ENCODE measurements at places on chromosomes 7 and 10. TPM values are rescaled to one million over a fixed set of nuclear protein-coding genes. Genes with fewer than 3 reads are reported as not detected.

GRCh38 chr10:124864421-124865193 is 63.0 kb downstream of the ABRAXAS2 start:
- DNase-seq: peak; percentile 25
- H3K27ac ChIP-seq: no peak overlapping the region
- H3K27me3 ChIP-seq: no peaks in the 10 kb centered on the region
- peaks cover 6% of the 10 kb centered on the region for H3K4me1 ChIP-seq

- no peak overlapping the region for H3K4me3 ChIP-seq
- DNase-seq: no peak
- no peak overlapping the region for H3K27ac ChIP-seq
- no peaks in the 10 kb centered on the region for H3K36me3 ChIP-seq
- peaks cover 29% of the 10 kb centered on the region for H3K4me1 ChIP-seq
Measured at GRCh38 chr10:79098596-79099015, 29.8 kb downstream of the ZMIZ1 start.

GRCh38 chr7:82044497-82045080 is 274.7 kb upstream of the HGF start:
- no peaks in the 10 kb centered on the region for H3K27me3 ChIP-seq
- H3K4me1 ChIP-seq: no peaks in the 10 kb centered on the region
- peak; percentile 74 for DNase-seq
- no peaks in the 10 kb centered on the region for H3K36me3 ChIP-seq
- no peak overlapping the region for H3K4me3 ChIP-seq

- H3K27ac ChIP-seq: no peak overlapping the region
- peaks cover 18% of the 10 kb centered on the region for H3K27me3 ChIP-seq
- no peaks in the 10 kb centered on the region for H3K36me3 ChIP-seq
- H3K4me3 ChIP-seq: no peak overlapping the region
Measured at GRCh38 chr10:97898429-97898828, 48.8 kb downstream of the GOLGA7B start.

DNA sequence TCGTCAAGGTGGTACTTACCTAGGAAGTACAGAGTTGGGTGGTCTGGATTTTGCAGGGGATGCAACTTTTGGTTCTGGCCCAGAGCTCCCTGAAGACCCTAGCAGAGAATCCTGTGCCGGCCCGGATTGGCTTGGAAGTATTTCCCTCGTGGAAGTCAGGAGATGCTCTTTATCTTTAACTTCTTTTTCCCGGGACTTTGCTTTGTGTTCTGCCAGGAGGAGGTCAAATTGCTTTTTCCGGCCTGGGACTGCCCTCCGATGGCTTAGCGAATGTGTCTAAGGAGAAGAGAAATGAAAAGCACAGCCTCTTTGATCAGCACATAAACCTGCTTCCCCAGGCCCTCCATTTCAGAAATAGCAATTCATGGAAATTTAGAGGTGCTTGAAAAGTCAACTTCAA is 57.0 kb upstream of the EFCAB10 start:
- H3K4me3 ChIP-seq: no peak overlapping the region
- no peak for DNase-seq
- H3K27ac ChIP-seq: no peak overlapping the region
- no peaks in the 10 kb centered on the region for H3K27me3 ChIP-seq
- H3K36me3 ChIP-seq: no peaks in the 10 kb centered on the region

- peaks cover 59% of the 10 kb centered on the region for H3K4me1 ChIP-seq
- DNase-seq: no peak
- H3K4me3 ChIP-seq: no peak overlapping the region
- H3K27me3 ChIP-seq: no peaks in the 10 kb centered on the region
- peaks cover 17% of the 10 kb centered on the region for H3K36me3 ChIP-seq
- H3K27ac ChIP-seq: peak overlapping the region; percentile 14
Measured at GRCh38 chr7:116801092-116801710, 61.2 kb upstream of the CAPZA2 start.

GRCh38 chr10:46523119-46523961 is 33.1 kb downstream of the GPRIN2 start:
- peak overlapping the region; percentile 82 for H3K27ac ChIP-seq
- H3K36me3 ChIP-seq: no peaks in the 10 kb centered on the region
- H3K27me3 ChIP-seq: no peaks in the 10 kb centered on the region

DNA sequence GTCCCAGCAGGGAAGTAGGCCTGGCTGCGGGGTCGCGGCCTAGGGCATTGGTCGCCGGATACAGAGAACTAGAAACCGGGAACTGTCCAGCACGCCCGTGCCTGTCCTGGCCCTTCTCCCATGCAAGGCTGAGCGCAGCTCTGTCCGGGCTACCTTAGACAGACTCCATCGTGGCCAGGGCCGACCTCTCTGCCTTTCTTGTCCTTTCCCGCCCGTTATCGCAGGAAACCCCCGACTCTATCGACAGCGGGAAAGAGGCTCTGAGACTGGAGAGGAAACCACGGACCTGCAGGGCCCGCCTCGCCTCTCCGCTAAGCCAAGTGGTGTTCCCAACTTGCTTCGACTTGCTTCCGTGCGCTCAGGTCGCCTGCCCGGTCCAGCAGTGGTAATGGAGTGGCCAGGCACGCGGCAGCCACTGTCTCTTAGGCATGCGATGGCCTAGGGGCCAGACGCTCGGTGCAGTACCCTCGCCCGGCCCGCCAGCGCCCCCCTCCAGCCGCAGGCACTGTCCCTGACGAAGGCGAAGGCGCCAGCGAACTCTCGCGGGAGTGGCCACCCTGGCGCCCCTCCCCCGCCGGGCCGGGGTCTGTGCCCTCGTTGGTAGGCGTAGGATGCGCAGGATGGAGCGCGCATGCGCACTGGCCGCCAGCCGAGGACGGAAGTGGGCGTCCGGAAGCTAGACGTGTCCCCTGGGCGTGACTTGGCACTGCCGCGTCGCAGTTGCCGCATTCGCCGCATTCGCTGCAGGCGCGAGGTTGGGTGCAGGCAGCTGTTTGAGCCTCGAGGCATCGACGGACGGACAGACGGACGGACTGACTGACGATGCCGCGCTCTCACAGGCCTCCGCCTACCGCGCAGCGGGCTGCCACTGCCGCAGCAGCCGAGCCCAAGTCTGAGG is 54.4 kb downstream of the MCMBP start:
- no peak for DNase-seq
- H3K27me3 ChIP-seq: no peaks in the 10 kb centered on the region
- no peaks in the 10 kb centered on the region for H3K4me1 ChIP-seq

DNA sequence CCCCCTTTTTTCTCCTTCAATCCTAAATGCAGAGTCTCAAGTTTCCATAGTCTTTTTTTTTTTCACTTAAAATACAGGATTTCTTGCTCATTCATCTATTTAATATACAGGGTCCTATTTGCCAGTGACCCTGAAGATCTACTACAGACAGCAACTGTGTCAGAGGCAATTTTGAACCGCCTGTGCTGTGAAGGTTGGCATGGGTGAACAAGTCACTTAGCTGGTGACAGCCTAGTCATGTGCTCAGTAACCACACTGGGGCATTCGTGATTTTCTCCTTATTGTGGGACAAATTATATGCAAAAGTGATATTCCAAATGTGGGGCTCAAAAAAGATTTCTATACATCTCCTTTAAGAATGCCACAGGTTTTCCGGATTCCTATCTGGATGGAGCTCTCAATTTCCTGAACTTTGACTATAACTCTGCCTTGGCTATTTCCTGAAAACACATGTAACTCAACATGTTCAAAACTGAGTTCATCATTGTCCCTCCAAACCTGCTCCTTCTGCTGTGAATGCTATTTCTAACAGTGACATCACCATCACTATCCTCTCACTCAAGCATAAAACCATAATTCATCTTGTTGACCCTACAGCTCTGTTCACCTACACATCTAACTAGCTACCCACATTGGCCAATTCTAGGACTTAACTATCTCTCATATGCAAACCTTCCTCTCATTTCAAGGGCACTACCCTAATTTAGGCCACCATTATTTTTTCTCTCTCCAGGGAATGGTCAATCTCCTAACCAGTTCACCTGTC is 36.7 kb downstream of the CDK6 start:
- peaks cover 33% of the 10 kb centered on the region for H3K36me3 ChIP-seq
- DNase-seq: no peak
- no peak overlapping the region for H3K4me3 ChIP-seq
- no peak overlapping the region for H3K27ac ChIP-seq

DNA sequence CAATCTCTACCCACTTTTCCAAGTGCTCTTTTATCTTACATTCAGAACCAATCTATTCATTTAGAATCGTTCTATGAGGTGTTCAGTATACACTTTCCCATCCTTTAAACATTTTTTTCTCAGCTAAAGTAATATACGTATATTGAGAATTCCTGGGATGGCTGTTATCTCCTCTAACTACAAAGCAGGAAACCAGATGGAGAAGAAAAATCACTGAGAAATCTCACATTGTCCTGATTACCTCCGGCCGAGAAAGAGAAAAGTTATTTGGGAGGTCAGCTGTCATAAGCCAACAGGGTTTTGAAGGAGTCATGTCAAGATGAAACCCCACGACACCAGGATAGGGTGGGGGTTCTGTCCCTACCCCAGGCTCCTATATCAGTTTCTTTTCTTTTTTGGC is 99.2 kb upstream of the KDM7A start:
- H3K36me3 ChIP-seq: no peaks in the 10 kb centered on the region
- H3K27me3 ChIP-seq: peaks cover 7% of the 10 kb centered on the region
- no peak overlapping the region for H3K27ac ChIP-seq
- H3K4me3 ChIP-seq: no peak overlapping the region
- no peaks in the 10 kb centered on the region for H3K4me1 ChIP-seq
- DNase-seq: no peak

DNA sequence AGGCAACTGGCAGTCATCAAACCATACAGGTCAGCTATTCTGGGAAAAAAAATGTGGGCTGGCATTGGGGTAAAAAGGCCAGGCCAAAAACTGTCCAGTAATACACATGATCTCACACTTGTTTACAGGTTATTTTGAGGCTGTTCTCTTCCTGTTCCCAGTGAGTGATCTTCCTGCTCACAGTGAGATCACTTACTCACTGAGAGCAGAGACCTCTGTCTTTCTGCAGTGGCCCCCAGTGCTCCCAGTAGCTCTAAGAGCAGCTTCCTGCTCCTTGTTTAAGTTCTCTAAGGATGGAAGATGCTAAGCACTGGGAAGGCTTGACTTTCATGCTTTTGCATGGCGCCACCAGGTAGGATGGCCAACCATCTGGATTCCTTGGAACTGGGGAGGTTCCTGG is 93.5 kb upstream of the KIAA1217 start:
- no peaks in the 10 kb centered on the region for H3K27me3 ChIP-seq
- H3K4me3 ChIP-seq: no peak overlapping the region
- no peak for DNase-seq
- peaks cover 37% of the 10 kb centered on the region for H3K4me1 ChIP-seq
- no peak overlapping the region for H3K27ac ChIP-seq

DNA sequence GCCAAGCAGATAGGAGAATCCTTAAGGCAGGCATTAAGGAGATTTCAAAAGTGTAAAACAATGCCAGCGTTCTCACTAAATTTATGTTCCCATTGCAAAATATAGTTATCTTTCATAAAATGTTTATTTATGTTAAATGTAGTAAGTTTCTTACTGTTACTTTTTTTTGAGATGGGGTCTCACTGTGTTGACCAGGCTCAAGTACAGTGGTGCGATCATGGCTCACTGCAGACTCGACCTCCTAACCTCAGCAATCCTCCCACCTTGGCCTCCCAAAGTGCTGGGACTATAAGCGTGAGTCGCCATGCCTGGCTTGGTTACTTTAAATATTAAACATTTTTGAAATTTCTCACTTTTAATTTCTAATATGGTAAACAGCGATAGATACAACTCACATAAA is 31.8 kb upstream of the PRKAR2B start:
- DNase-seq: no peak
- no peaks in the 10 kb centered on the region for H3K36me3 ChIP-seq
- H3K4me1 ChIP-seq: no peaks in the 10 kb centered on the region

GRCh38 chr10:80523773-80524172 is 13.9 kb upstream of the SH2D4B start:
- 0 out of 2 replicates have a peak, but pooled peaks cover 2% of the 10 kb centered on the region for H3K36me3 ChIP-seq
- no peak overlapping the region for H3K4me3 ChIP-seq
- H3K27me3 ChIP-seq: no peaks in the 10 kb centered on the region
- no peak overlapping the region for H3K27ac ChIP-seq

DNA sequence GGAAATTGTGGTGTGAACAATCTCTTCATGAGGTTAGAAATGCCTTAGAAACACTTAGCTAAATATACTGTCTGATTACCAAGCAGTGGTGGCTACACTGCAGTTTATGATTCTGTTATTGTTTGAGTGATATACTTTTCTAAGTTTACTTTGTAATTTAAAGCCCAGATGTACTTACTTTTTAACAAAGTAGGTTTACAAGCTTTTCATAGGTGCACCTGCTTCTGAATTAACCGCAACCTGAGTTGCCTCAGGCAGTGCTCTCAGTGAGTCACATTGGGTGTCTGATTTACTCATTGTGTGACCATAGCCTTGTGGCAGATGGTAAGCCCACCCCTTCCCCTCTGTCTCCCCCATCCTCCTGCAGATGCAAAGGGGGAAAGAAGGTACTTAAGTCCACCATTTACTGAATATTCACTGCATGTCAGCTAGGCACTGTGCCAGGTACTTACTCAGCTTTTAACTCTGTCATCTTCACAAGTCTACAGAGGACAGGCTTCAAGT is 9.0 kb downstream of the MTURN start:
- H3K36me3 ChIP-seq: 0 out of 2 replicates have a peak, but pooled peaks cover 2% of the 10 kb centered on the region
- no peak overlapping the region for H3K4me3 ChIP-seq
- H3K27me3 ChIP-seq: no peaks in the 10 kb centered on the region
- peak; percentile 78 for DNase-seq

DNA sequence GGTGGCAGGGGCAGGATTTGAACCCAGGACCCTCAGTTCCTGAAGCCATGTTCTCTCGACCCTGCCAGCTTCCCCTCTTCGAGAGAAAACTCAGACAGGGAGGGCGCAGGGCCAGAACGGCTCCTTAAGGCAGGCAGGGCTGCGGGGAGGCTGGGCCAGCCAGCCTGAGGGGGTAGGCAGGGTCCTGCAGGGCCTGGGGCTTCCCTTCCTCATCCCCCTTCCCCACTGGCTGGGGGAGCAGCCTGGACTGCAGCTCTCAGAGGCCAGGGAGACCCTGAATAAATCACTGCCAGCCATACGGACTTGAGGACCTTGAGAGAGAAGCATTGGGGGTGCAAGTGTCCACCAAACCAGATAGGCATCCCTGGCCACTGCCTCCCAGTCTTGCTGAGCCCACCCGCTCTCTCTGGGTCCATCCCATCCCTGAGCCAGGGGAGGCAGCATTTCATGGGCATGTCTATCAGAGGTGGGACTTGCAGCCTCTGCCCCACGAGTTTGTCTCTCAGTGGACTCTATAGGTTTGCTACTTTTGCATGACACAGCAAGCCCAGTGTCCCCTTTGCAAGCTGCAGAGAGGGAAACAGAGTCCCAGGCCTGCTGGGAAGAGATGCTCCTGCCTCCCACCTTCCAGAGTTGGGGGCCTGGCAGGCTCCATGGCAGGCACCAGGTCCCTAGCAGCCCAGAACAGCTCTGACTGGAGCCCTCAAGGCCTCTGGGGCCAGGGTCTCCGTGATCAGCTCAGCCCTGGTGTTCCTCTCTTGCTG is 70.9 kb downstream of the MYL10 start:
- no peaks in the 10 kb centered on the region for H3K36me3 ChIP-seq
- H3K27me3 ChIP-seq: no peaks in the 10 kb centered on the region
- H3K4me1 ChIP-seq: no peaks in the 10 kb centered on the region
- no peak overlapping the region for H3K4me3 ChIP-seq
- no peak overlapping the region for H3K27ac ChIP-seq

Gene AKR1B1
- 145 TPM for total RNA-seq

Gene SMKR1
- not detected for total RNA-seq
